ENCODE measurements at places on chromosomes 11 and 22.
A peak's percentile ranks its signal among the peaks of the same experiment; 100 is the strongest.

- no peak for DNase-seq
Observed at GRCh38 chr11:114253771-114254170, 42.4 kb upstream of the NNMT start.

- no peak for DNase-seq
Observed at GRCh38 chr11:66272596-66272995, 4.2 kb downstream of the RAB1B start.

DNA sequence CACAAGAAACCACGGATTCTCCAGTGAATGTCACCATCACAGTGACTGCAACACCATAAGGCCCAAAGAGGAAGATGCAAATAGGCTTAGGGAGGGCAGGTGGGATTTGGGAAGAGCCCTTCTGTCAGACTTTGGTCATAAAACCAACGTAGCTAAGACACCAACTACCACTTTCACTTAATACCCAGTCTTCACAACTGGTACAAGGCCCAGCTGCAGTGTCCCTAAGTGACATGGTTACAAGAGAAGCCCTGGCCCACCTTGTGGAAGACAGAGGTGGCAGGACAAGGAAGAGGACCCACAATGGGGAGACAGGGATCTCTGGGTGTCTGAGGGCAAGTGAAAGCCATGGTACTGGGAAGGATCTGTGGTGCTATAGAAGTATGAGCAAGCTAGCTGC is 10.0 kb downstream of the VSIG10L2 start:
- no peak for DNase-seq

DNA sequence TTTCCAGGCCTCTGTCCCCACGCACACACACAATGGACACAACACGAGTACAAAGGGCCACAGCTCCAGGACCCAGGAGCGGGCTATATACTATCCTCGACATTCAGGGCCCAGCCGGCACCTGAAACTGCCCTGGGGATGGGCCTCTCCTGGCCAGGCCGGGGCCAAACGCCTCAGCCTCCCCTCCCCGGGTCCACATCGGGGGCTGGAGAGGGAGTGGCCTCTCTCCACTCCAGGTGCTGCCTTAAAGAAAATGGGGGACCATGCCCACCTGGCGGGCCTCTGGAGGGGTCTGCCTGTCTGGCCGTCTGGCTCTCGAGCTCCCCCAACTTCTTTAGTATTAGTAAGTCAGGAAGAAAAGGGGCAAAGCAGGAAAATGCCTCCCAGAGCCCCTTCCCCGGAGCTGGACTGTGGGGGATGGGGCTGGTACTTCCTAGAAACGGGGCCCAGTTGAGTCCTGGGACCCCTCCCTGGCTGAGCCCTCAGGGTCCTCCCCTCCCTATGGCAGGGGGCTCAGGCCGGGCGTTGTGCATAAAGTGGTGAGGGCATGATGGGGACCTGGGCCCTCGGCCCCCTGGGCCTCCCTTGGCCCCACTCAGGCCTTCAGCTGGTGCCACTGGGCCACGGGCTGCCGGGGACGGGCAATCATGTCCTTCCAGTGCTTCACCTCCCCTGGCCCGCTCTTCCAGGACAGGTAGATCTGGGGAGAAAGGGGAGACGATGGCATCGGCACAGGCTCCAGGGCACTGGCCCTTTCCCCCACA is 9.7 kb downstream of the LRRC10B start:
- no peak for DNase-seq

- DNase-seq = no peak
Observed at GRCh38 chr22:42654436-42655073, 5.4 kb upstream of the CYB5R3 start.

DNA sequence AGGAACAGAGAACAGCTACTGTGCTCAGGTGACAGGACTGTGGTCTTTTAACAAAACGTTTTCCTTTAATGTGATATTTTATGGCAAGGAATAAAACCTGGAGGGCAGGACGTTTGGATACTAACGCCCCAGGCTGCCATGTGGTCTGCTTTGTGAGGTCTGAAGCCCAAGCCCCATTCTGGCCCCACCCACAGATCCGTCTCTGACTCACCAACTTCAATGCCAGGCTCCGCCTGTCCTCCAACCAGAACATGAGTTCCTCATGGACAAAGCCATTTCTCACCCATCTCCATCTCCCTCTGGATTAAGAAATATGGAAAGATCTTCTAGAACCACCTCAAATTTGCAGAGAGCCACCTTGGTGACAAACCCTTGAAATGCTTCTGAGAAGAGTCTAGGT is 148.8 kb downstream of the CRYBB2 start:
- DNase-seq = peak; percentile 65

DNA sequence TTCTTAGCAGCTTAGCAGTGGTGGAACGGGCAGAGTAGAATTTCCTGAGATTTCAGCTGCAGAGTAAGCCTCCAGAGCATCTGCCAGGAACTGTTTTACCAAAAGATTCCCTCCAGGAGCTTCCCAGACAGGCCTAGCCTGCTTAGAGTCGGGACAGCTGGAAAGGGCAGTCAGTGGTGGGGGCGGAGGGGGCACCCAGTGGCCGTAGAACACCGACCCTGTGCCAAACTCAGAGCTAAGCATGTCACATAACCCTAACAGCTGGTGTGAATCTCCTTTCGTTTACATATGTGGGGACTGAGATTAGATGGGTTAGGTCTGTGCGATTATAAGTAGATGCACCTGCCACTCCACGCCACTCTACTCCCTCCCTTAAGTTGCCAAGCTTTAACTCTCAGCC is 80.0 kb upstream of the CRTAM start:
- no peak for DNase-seq

DNA sequence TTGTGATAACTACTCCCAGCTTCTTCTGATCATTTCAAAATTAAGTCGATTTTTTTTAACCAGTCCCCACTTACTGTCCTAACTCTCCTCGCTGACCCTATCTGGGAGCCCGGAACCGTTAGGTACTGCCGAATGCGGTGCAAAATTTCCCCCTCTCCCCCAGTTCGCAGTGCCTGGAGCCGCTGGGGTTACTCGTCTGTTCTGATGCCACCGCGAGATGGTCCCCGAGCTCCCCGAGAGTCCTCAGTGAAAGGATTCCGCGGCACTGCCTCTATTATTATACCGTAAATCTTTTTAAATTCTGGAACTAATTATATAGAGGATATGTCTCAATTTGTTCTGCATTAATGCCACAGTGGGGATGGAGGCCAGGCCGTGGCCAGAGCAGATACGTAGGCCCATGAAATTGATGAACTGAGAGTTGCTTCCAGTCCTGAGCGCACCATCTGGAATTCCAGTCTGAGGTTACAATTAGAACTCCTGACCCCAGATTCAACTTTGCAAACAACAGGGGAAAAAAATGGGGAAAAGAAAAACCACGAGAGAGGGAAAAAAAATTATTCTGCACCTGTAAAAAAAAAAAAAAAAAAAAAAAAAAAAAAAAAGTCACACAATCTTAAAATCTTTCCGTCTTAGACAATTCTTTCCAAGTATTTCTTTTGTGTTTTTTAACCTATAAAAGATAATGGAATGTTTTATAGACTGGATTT is 4.3 kb upstream of the WT1 start:
- no peak for DNase-seq

DNA sequence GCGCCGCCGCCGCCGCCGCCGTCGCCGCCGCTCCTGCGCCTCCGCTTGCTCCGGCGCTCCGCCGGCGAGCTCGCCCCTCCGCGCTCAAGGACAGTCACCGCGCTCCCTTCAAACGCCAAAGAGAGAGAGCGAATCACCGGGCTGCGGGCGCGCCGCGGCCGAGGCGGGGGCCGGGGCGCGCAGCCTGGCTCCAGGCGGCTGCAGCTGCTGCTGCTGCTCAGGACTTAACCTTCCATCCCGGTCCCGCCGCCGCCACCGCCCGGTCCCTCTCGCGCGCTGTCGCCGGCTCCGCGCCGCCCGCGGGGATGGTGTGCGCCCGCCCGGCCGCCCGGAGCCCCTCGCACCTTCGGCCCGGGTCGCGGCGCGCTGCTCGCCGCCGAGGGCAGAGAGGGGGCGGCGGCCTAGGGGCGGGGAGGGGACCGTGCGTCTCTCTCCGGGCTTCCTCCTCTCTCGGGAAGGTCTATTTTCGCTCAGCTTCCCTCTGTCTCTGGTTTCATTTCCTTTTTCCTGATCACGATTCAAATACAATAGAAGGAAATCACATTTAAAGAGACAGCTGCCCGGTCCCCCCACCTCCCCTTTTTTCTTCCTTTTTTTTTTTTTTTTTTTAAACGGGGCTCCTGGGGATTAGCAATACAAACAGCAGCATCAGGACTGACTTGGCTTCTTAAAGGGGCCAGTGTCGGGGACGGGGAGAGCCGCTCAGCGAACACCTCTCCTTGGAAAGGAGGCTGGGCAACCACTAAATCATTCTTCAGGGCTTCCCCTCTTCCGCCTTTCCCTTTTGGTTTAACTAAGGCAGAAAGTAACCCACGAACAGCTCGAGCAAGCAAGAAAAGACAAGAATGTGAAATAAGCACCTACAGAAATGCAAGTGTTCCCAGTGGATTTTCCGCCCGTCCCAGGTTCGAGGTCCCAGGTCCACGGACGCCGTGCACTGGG is 22.1 kb downstream of the LMO2 start:
- DNase-seq = peak; percentile 25

- no peak for DNase-seq
Observed at GRCh38 chr22:44496844-44497217, 1.2 kb downstream of the RTL6 start.

DNA sequence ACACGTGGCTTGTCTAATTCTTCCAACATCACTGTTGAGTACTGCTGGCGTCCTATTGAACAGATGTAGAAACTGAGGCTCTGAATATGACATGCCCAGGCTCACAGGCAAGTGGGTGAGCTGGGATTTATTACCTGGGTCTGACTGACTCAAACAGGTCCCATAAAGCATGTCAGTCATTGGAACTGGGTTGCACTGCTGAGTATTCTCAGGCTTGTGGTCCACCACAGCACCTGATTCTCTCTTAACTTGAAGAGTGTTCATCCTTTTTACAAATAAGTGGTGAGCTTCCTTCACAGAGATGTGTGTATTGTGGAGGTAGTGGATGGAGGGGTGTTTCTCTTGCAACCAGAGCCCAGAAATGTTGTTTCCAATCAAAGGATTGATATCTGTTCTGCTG is 44.5 kb downstream of the SC5D start:
- DNase-seq = no peak

DNA sequence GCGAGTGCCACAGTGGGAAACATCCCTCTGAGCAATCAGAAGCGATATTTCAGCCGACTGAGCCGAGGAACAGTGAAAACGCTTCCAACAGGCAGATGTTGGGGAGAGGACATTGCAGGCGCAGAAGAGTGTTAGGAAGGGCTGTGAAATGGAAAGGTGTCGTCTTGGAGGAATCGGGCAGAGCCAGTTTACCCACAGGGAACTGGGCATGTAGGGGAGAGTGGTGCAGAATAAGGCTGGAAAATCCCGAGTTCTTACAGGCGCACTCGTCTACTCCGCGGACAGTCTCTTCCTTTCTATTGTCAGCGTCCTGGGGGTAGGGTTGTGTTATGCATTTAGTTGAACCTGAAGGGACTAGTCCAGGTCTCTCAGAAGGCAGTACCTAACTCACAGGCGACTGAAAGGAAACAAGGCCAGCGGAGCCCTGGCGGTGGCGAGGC is 1.1 kb upstream of the APLP2 start:
- no peak for DNase-seq

- DNase-seq = no peak
Observed at GRCh38 chr11:7905961-7906429, 25.1 kb downstream of the OR10A6 start.

DNA sequence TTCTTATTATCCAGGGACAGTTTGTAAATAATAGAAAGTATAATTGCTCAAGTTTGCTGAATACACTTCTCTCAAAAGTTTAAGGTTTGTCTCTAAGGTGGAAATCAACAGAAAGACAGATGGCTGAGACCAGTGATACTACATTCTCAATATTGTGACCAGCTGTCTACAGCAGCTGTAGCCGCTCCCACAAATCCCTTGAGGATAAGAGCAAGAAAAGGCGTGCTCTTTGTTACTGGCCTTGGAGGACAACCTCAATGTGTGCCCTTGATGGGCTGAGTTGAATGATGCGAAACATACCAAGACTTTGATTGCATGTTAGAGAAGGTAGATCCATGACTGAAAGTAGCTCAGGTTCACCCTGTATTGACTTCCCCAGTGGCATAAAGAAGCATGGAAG is 6.1 kb downstream of the OR6M1 start:
- DNase-seq = no peak

DNA sequence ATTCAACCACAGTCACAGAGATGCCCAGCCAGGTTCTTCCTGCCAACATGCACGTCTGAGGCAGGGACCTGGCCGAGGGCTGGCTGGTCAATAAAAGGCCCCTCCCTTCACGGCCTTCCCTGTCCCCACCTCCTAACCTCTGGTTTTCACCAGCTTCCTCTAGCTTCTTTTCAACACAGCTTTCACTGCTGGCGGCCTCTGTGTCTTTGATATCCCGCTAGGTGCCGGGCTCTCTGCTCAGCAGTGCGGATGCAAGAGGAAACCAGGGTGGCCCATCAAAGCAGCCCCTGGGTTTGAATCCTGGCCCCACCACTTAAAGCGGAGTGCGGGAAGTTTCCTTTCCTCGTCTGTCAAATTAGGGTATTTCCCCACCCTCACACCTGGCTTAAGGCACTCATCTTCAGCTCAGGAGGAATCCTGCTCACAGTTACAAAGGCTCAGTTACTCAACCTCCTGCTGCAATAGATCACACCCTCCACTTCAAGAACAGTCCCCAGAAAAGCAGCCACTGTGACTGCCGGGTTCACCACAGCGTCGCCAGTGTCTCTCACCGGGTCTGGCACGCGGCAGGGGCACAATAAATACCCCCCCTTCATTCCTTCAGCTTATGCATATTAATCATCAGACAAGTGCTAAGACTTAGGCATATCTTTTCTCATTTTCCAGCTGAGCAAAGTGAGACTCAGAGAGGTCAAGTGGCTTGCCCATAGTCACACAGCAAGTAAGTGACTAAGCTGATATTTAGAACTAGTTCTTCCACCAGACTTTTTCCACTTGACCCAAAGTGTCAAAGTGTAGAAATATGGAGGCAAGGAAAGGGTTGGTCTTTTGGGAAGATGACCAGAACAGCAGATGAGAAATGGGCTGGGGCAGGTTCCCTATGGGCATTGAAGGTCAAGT is 45.7 kb downstream of the TXN2 start:
- DNase-seq = no peak

DNA sequence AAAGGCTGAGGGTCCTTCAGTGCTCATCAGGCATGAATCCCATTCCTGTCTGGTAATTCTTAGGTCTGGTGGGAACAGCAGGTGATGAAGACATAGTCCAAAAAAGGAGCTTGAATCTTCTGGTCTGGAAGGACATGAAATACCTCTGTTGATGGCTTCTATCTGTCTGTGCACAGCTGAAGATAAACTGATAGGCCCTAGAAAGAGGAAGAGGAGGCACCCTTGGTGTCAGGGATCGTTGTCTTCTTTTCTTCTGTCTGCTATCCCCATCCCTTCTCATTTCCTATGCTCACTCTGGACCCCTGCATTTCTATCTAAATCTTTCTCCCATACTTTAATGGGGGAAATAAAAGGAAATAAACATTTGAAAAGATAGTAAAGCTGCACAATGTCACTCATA is 9.4 kb downstream of the AGBL2 start:
- DNase-seq = no peak
